ENCODE measurements at places on chromosomes 2 and 18.

- no peak for DNase-seq
These were observed 185.9 kb downstream of the CDH7 start for GRCh38 chr18:65936678-65937077.

- DNase-seq, result no peak
These were observed 391.0 kb downstream of the SOX11 start for GRCh38 chr2:6083136-6083535.

- no peak for DNase-seq
These were observed 387.1 kb downstream of the PTPRM start for GRCh38 chr18:7954238-7954637.

- DNase-seq, result peak; percentile 89
These were observed at the start of gene TUBB6 for GRCh38 chr18:12307701-12308385. Gene TUBB6, plus strand, starts transcription at chr18:12308241. Its CDS starts 52 bp downstream, at chr18:12308293.

- no peak for DNase-seq
These were observed 737.2 kb upstream of the HS6ST1 start for GRCh38 chr2:129055824-129056223.

DNA sequence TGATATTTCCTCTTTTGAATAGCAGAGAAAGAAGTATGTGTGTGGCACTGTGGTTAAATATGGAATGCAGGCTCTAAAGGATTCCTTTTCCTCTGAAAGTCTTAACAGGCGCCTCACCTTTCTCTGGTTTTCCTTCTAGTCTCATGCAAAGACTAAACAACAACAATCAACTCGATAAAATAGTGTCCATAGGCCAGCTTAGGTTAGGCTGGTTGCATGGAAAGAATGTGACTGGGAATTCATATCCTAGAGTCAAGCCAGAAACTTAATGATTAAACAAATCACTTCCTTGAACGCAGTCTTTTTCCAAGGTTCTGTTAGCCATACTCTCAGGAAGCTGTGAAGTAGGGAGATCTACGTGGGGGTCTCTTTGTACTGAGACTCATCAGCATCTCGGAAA is 800.8 kb upstream of the ID2 start:
- no peak for DNase-seq

GRCh38 chr18:77038182-77038858 is 94.3 kb downstream of the MBP start:
- DNase-seq, result no peak

- no peak for DNase-seq
These were observed 98.7 kb upstream of the POU3F3 start for GRCh38 chr2:104755026-104755878.

DNA sequence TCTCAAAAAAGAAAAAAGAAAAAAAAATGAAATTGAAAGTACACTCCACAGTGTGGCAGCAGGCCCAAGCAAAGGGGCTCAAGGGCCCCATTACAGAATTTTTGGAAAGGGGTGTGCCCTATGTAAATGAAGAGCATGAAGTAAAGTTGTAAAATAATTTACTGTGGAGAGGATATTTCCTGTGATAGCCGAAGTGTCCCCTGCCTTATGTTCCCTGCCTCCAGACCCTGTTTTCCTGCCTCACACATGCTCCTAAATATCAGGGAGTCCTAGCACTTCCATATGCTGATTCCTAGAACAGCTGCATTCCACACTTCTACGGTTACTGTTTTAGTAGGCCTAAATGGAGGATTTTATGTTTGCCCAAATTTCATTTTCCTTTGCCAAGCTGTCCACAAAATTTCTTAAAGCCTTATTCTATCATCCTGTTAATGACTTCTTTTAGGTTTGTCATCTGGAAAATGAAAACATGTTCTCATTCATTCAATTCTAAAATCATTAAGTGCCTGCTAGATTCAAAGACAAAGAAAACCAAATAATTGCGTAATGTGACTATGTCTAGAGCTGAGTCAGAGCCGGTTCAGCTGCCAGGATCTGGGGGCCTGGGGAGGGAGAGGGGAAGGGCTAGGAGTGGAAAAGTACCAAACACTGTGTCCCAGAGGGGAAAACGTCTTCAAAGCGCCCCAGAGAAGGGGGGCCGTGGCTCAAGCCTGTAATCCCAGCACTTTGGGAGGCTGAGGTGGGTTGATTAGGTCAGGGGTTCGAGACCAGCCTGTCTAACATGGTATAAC is 25.9 kb upstream of the IMPA2 start:
- peak; percentile 79 for DNase-seq

DNA sequence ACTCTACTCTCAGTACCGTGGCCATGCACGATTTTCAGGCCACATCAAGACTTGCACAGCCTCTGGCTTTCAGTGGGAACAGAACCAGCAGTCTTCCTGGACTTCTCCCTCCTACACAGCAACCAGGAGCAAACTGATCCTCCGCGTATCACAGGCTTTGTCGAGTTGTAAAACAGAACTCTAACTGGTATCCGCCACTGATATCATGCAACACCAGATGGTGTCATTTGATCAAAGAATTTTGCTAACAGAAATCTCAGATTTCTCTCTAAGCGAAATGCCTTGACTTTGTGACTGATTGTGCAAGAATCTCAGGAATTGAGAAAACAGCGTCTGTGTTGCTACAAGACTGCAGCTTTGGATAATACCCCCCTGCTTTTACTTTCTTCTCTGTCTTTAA is 85.7 kb downstream of the COPS8 start:
- DNase-seq, result peak; percentile 92

GRCh38 chr18:42114310-42114943 is 159.4 kb downstream of the PIK3C3 start:
- peak; percentile 76 for DNase-seq

- DNase-seq, result peak; percentile 56
These were observed 44.6 kb downstream of the FAM124B start for GRCh38 chr2:224357098-224357901.

GRCh38 chr18:74497324-74497676 is 1.1 kb downstream of the CNDP2 start:
- DNase-seq, result no peak

DNA sequence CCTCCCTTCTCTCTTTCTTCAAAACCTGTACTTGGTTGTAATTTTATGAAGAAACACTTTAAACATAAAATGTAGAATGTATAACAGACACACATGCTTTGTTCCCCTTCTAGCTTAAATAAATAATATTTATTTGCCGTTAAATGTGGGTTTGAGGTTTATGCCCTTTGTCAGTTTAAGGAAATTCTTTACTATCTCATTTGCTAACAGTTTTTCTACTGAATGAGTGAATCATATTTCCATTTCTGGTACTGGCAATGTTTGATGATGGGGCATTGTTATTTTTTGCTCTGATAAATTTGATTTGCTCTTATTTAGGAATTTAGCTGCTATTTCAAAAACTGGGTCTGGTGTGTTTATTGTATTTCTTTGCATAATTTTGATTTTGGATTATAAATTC is 555.6 kb downstream of the CCDC85A start:
- peak; percentile 12 for DNase-seq

DNA sequence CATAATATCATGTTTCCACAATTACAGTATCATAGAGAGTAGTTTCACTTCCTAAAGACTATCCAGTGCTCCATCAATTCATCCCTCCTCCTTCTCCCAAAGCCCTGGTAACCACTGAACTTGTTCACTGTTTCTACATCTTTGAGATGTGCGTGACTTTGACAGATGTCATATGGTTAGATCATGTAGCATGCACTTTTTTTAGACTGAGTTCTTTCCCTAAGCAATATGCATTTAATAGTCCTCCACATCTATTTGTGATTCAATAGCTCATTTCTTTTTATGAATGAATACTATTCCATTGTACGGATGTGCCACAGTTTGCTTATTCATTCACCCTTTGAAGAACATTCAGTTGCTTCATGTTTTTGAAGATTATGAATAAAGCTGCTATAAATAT is 560.4 kb upstream of the LRRTM4 start:
- DNase-seq, result no peak

- peak; percentile 54 for DNase-seq
These were observed 63.6 kb upstream of the ACSL3 start for GRCh38 chr2:222797261-222797660.

DNA sequence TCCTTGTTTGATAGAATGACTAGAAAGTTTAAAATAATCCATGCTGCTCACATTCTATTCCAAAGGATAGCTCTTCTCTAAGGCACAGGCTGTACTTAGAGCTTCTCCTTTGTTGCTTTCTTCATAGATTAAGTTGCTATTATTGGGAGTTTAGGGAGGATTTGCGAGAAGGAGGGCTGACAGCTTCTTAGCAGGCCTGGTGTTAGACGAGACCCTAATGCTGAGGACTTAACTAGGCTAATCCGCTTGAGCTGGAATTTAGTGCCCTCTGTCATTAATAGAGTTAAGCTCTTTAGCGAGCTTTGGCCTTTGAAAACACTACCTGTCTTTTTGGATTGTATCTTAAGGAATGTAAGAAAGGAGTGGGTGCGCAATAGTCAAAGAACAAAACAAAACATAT is 81.3 kb downstream of the MOGAT1 start:
- DNase-seq, result no peak

DNA sequence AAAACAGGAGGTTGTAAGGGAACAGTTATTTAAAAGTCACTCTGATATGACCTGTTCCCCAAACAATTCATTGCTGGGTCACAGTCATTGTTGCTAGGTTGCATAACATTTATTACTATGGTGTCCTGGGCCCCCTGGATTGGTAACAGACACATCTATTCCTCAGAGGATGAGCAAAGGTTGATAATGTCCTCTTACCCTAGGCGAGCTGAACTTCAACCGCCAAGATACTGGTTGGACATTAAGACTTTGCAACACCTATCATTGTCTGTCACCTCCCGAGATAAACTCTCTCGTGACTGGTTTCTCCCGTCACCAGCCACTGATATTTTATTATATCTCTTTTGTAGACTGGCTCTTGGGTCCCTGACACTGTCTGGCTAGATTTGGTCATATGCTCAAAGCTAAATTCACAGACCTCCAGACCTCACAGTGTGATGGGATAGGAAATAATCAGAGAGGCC is 361.3 kb downstream of the ZNF521 start:
- no peak for DNase-seq

DNA sequence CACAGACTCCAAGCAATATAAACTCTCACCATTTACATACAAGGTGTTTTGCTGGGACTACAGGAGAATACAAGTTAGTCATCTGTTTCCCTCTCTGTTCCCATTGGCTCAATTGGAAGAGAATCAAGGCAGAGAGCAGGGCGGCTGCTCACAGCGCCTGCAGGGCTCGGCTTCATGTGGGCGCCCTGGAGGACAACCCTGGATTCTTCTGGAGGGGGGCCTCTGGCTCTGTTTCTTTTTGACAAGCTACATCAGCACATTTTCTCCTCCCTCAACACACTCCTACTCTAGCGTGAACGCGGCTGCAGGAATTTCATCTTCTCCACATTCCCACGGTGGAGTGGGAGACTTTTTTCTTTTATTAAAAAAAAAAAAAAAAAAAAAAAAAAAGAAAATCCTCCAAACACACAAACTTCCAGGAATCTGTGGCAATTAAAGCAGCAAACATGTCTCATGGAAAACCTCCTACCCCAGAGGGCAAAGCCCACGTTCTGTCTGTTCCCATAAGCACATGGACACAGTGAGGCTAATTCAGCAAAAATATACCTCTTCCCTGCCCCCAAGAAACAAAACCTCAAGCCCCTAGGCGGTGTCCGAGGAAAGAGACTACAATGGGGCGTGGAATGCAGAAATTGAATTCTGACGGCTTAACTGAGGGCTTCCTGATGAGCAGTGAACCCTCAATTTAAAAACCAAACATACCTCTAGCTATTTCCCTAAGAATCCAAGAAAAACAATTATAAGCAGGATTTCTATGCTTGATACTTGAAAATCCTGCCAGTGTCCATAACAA is 50.6 kb downstream of the PARD6G start:
- DNase-seq, result peak; percentile 10

GRCh38 chr2:134454931-134455330 is 201.1 kb downstream of the MGAT5 start:
- DNase-seq, result no peak

DNA sequence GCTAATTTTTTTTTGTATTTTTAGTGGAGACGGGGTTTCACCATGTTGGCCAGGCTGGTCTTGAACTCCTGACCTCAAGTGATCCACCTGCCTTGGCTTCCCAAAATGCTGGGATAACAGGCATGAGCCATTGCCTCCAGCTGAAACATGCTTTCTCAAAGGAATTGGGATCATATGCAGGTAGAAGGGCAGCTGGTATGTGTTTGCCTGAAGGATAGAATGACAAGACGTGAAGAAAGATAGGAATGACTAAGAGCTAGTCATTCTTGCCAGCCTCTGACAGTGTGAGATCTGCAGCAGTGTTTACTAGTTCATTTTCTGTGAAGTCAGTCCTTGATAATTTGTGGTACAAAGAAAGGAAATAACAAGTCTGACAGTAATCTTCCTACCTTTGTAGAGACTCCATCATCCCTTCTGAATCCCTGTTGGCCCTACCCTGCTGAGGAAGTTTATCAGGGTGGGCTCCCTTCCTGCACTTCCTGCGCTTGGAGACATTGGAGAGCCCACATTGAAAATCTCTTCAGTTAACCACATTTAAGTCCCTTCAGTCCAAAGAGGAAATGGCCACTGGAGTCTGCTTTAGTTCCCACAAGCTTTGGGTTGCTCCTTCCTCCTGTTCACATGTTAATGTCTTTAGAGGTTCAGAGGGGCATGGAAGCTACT is 14.7 kb downstream of the CFLAR start:
- peak; percentile 78 for DNase-seq

DNA sequence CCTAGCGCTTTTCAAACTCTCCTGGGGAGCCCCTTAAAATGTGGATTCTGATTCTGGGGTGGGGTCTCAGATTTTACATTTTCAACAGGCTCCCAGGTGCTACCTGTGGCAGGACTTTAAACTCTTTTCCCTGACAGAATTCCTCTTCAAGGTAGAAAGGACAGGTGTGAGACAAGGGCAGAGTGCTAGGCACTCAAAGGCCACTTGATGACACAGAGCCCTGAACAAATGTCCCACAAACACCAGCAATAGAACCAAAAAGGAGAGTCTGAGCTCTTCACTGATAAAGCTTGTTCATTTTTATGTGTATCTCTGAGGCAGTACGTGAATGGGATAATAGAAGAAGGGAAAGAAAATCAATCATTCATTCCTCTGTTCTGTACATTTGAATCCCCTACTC is 77.7 kb upstream of the PELI1 start:
- DNase-seq, result no peak

- DNase-seq, result no peak
These were observed 36.9 kb upstream of the MEX3C start for GRCh38 chr18:51234117-51235008.

GRCh38 chr2:12116228-12116750 is 369.9 kb downstream of the LPIN1 start:
- DNase-seq, result no peak

- DNase-seq, result peak; percentile 23
These were observed 1.9 kb downstream of the SP5 start for GRCh38 chr2:170716851-170717598.

DNA sequence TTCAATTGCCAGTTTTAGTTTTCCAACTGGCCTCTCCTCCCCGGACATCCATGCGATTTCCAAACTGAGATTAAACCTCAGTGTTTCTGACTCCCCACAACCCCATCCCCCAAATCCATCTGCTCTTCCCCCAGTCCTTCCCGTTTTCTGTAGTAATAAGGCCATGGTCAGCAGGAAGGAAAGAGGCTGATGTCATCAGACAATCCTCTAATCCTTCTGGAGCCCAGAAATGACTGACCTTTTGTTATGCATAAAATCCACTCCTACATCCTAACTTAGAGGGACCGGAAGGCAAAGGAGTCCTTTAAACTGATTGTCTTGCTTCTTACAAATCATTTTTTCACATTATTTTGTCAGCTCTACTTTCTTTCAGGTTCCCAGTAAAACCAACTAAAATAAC is 155.8 kb downstream of the INO80D start:
- peak; percentile 49 for DNase-seq
